ENCODE measurements at places on chromosomes 12 and 14. TPM values are rescaled to one million over a fixed set of nuclear protein-coding genes. Genes with fewer than 3 reads are reported as not detected.

IL31 gene
- total RNA-seq, result not detected

GPATCH2L gene
- 20.4 TPM for total RNA-seq

STXBP6 gene
- total RNA-seq, result 2.4 TPM

SLC6A15 gene
- total RNA-seq, result 4.7 TPM

NAP1L1 gene
- 642 TPM for total RNA-seq

Measured in A549 treated with GW870086 at 1 μM for 4 hours (cell line).